Inflammatory macrophage treated with lipopolysaccharide for 4 hours (primary cell): ENCODE measurements at places on chromosomes 2 and 18.

- DNase-seq, result no peak
Measured at GRCh38 chr2:31097962-31098613, 40.2 kb downstream of the GALNT14 start.

DNA sequence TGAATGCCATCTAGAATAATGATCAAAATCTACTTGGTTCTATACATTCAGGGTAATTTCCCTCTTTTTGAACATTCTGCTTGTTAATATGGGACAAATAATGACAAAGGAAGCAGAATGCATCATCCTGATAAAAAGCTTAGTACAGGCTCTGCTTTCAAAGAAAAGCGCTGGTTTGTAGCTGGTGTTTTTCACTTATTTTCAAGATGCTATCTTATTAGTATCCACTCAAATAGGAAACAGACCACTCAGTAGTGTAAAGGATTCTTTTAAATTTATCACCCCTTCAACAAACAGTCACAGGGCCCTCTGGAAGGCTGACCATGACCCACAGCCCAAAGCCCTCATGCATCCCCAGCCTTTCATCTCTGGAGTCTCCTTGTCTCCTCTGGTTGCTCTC is 18.0 kb upstream of the AFF3 start:
- DNase-seq, result no peak

DNA sequence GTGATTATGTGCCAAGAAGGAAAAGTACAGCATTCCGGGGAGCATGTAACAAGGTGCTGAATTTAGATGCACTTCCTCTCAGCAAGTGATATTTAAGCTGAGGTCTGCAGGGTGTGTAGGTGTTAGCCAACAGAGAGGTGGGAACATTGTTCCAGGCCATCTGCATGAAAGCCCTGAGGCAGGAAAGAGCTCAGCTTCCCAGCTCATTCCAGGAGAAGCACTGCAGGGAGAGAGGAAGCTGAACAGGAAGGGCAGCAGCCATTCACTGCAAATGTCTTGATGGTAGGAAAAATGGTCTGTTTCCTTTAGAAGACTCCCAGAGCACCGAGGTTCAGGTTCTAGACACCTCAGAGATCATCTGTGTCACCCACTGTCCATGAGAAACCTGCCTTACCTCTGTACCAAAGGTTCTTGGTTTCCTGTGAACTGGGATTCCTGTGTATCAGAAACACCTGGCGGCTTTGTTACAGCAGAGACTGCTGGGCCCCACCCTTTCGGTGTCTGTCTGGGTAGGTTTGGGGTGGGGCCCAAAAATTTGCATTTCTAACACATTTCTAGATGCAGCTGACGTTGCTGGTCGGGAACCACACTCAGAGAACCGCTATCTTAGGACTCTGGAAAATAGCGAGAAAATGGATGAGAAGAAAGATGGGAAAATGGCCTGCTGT is 84.0 kb downstream of the RTN4 start:
- DNase-seq, result no peak

GRCh38 chr18:3596637-3597384 is 146.8 kb downstream of the TGIF1 start:
- peak; percentile 82 for DNase-seq

DNA sequence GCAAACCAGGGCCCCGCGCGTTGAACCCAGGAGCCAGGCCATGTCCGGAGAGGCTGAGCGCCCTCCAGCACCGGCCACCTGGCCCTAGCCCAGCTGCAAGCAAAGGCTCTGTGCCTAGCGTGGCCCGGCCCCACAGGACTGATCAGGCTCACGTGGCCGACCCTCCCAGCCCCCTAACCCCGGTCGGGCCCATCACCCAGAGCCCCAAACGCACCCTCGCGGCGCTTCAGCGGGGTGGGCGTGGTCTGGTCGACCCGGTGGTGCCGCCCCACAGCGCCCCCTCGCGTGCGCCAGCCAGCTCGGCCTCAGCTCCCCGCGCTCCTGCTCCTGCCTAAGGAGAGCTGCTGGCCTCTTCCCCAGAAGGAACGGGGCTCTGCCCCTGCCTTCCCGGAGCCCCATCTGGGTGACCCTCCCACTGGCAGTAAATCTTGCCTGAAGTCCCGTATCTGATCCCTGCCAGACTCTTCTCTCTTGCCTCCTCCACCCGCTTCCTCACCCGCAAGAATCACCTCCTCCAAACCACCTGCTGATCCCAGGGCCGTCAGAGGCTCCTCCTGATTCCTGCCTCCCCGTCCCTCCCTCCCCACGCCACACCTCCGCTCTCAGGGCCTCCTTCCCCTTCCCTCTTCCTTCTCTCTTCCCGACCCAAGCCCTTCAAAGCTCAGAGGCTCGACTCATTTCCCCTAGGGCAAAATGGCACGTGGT is 12.3 kb upstream of the TEX51 start:
- peak; percentile 55 for DNase-seq

GRCh38 chr2:216858312-216858711 is 1.6 kb downstream of the TNP1 start:
- DNase-seq, result peak; percentile 23

GRCh38 chr18:57438743-57439608 is 3.8 kb downstream of the ONECUT2 start:
- DNase-seq, result no peak

DNA sequence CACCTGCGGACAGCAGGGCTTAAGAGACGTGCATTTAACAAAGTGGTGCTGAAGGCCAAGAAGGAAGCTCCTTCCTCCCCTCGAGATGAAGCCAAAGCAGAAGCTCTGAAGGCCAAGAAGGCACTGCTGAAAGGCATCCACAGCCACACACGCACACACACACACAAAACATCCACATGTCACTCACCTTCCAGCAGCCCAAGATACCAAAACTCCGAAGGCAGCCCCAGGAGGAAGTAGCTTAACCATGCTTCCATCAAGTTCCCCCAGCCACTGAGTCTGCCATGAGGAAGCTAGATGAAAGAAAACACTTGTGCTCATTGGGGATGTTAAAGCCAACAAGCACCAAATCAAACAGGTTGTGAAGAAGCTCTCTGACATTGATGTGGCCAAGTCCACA is 175.7 kb upstream of the POU3F3 start:
- no peak for DNase-seq

DNA sequence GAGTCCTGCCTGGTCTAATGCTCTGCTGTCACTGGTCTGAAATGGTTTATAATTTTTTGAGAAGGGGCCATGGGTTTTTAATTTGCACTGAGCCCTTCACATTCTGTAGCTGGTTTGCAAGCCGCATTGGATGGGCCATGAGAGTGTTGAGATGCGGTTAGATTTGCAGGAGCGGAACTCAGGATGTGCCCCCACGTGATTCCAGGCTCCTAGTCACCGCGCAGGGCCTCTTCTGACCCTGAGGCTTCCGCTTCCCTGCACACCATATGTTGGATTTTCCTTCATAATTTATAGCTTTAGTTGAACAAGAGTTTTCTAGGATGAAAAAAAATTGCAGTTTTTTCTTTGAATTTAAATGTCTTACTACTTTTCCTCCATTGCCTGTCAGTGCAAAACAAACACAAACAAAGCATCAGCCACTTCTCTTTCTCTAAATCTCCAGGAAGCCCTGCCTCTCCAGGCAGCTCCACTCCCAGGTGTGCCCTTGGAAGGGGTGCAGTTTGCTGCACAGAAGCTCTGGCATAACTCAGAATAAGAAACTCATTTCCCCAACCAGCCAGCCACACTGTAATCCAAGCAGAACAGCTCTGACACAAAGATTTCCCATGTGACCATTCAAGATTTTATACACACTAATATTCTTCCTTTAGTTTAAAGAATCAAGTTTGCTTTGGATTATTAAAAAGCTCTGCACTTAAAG is 18.4 kb upstream of the TPO start:
- no peak for DNase-seq

GRCh38 chr2:213491376-213491775 is 207.1 kb downstream of the SPAG16 start:
- no peak for DNase-seq

DNA sequence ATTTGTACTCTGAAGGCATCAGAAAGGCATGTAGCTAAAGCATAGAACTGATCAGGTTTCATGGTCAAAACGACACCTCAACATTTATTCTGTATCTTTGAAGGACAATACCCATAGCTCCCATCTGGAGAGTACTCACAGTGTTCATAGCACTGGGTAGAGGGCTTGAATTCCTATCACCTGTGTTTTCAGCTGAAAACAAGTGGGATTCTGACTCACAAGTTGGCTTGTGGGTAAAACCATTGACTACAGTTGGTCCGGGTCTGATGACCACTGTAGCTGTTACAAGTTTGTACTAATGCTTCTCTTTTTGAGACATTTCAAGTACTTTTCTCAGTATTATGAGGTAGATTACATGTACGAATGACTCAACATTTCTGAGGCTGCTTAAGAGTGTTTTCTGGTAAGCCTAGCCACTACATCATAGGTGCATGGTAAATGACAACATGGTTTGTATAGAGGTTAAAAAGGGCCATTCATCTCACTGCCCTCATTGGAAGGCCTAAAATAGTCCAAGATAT is 68.6 kb upstream of the PELI1 start:
- DNase-seq, result peak; percentile 95

GRCh38 chr2:174184915-174185314 is 63.4 kb downstream of the OLA1 start:
- no peak for DNase-seq

GRCh38 chr2:77434880-77435279 is 87.3 kb downstream of the LRRTM4 start:
- DNase-seq, result no peak

- DNase-seq, result peak; percentile 93
Measured at GRCh38 chr18:23257686-23258565, 122.6 kb downstream of the CABLES1 start.

- no peak for DNase-seq
Measured at GRCh38 chr2:75586971-75587370, 26.2 kb upstream of the EVA1A start.

GRCh38 chr2:112710956-112711750 is 9.7 kb upstream of the NT5DC4 start:
- DNase-seq, result no peak

GRCh38 chr2:45169339-45170190 is 160.3 kb upstream of the SIX2 start:
- DNase-seq, result no peak

DNA sequence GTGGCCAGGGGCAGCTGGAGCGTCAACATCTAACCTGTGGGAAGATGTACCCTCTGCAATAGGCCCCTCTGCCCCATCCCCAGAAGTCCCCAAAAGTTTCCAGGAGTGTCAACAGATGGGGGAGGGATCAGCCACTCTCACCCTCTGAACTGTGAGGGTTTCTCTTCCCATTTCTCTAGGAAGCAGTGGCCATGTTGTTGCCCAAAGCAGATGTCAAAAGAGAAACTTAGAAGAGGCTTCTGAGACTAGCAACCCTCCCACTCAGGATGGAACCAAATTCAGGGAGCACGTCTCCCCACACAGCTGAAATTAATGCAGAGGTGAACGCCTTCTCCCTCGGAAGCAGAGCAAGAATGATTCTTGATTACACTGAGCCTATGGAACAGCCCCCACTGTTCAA is 70.3 kb downstream of the ARL4C start:
- DNase-seq, result peak; percentile 90

GRCh38 chr2:118122594-118123281 is 34.5 kb downstream of the INSIG2 start:
- DNase-seq, result peak; percentile 92

- peak; percentile 68 for DNase-seq
Measured at GRCh38 chr18:56825321-56825720, 174.2 kb downstream of the WDR7 start.

- peak; percentile 1 for DNase-seq
Measured at GRCh38 chr18:31042406-31043181, at the start of gene DSC3. Gene DSC3 (minus strand): TSS chr18:31042742. CDS start chr18:31042660, 82 bp downstream.

GRCh38 chr2:25929789-25930473 is 51.6 kb upstream of the ASXL2 start:
- no peak for DNase-seq

GRCh38 chr2:164015328-164016123 is 279.7 kb upstream of the FIGN start:
- DNase-seq, result no peak
